ENCODE measurements at places on chromosomes 13 and 19.

DNA sequence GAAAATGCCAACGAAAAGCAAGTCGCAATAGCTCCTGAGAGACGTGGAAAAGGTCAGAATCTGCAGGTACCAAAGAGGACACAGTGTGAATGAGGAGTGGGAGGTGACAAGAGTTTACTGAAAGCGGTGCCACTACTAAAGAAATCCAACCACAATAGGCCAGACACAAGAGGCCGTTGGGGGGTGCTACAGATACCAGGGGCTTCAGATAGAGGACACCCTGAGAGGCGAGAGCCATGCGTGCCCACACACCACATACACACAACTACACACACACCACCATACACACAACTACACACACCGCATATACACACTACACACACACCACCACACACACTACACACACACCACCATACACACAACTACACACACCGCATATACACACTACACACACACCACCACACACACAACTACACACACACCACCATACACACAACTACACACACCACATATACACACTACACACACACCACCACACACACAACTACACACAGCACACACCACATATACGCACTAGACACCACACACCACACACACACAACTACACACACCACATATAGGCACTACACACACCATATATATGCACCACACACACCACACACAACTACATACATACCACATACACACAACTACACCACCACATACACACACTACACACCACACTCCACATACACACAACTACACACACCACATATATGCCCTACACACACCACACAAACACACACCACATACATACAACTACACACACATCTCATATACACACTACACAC is 28.5 kb downstream of the CRYL1 start:
- no peak for DNase-seq

DNA sequence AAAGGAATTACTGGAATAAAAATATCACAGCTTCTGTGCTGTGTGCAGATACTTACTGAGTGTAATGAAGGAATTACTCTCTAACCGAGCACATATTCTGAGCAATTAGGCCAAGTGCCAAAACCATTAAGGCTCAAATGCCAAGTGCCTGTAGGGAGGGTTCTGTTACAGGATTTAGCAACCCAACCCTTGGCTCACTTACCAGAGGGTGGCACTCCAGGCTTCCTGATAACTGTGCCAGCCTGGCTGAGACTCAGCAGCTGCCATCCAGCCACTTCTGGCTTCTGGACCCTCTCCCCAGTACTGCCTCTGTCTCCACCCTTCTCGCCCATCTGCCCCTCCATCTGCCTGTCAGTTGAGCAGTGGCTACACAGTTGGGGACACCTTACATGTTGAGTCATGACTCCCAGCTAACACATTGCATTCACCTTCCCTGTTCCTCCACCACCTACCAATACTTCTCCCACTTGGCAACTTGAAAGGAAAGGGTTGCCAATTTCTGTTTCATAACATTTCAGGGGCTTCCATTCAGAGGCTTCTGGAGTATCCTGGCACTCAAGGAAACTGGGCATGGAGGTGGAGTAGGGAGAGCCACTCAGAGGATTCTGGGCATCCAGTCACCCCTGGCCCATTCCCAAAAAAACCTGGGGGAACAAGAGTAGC is 110.5 kb downstream of the COG6 start:
- no peak for DNase-seq

- DNase-seq = no peak
Observed at GRCh38 chr13:77374339-77374738, 47.4 kb upstream of the MYCBP2 start.

DNA sequence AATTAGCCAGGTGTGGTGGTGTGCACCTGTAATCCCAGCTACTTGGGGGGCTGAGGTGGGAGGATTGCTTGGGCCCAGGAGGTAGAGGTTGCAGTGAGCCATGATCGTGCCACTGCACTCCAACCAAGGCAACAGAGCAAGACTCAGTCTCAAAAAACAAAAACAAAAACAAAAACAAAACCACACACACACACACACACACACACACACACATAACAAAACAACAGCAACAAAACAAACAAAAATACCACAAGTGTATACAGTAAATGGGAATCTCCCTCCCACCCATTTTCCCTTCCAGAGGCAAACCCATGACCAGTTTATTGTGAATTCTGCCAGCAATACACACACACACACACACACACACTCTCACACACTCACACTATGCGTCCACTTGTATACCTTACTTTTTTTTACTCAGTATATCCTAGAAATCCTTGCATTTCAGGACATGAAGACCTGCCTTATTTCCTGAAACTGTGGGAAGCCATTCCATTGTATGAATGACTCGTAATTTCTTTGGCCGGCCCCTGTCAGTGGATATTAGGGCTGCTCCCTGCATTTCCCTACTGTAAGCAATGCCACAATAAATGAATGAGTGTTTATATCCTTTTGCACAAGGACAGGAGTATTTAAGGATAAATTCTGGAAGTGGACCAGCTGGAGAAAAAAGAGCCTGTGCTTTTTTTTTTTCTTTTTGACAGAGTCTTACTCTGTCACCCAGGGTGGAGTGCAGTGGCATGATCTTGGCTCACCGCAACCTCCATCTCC is 6.9 kb upstream of the PLEKHF1 start:
- no peak for DNase-seq

GRCh38 chr13:42798118-42798517 is 16.7 kb downstream of the FAM216B start:
- no peak for DNase-seq

Data from stimulated activated CD8-positive, alpha-beta memory T cell treated with anti-CD3 and anti-CD28 coated beads, Interleukin-4, amount 100 ng/mL, for 4 hours (primary cell).